ENCODE measurements at places on chromosomes 6 and 20. TPM values are rescaled to one million over a fixed set of nuclear protein-coding genes. Genes with fewer than 3 reads are reported as not detected.

GRCh38 chr6:75689576-75689975, 59.5 kb upstream of the MYO6 start:
- DNase-seq, result no peak

- no peak for DNase-seq
Measured at GRCh38 chr6:126064257-126064747, 78.0 kb downstream of the TRMT11 start.

- DNase-seq, result no peak
Measured at GRCh38 chr6:91088515-91088914, 501.6 kb upstream of the MAP3K7 start.

- DNase-seq, result no peak
Measured at GRCh38 chr20:10371467-10371866, 62.6 kb downstream of the MKKS start.

- no peak for DNase-seq
Measured at GRCh38 chr20:9130521-9130920, 61.6 kb downstream of the PLCB4 start.

GRCh38 chr6:47151232-47151898, 109.2 kb upstream of the ADGRF1 start:
- DNase-seq, result no peak

DNA sequence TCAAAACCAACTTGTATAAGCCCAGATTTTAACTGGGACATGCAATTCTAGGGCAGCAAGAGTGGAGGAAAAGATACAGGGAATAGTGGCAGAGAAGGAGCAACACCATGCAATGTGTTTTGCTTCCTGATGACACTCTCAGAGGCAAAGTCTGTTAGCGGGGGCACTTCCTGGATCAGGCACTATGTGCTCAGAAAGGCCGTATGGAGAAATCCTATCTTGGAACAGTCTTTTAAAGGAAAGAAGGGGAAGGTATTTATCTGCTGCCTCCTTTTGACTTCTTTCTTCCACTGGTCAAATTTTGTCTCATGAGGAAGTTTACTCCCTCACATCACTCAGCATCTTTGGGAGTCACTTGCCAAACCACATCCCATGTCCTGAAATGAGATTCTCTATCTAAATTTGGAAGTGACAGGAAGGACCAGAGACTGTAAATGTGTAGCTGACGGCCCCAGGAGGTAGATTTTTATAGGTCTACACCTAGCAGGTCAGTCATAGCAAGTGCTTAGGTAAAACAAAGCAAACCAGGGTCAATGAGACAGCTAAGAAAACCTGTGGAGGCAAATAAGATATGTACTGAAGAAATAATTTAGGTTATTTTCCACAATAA, 91.7 kb upstream of the ELOVL5 start:
- no peak for DNase-seq

DNA sequence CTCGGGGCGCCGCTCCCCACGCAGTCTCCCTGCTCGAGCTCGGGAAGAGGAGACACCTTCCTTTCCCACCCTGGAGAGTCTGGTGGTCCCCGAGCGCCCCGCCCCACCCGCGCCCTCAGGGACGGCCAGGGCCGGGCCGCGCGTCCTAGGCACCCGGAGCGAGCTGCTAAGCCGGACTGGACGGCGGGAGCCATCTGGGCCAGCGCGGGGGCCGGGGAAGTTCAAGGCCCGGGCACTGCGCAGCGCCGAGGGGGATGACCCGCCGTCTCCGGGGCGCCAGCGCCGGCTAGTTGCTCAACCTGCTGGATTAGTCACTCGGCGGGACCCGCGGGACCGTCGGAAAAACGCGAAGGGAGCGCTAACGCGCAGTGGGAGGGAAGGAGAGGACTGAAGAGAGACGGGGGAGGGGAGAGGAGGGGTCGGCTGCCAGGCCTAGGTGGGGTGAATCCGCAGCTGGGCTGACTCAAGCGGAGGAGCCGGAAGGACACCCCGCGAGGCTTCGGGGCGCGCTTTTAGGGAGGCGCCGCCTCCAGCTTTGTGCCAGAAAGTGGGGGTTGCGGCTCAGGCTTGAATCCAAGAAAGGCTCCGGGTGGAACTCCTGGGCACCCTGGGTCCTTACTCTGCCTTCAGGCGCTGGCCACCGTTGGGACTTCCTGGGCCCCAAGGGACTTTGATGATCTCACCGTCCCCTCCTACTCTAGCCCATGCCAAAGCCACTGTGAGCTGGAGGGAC, 75.7 kb upstream of the FOXP4 start:
- no peak for DNase-seq

- DNase-seq, result no peak
Measured at GRCh38 chr20:23404196-23404595, 17.1 kb downstream of the NAPB start.

DNA sequence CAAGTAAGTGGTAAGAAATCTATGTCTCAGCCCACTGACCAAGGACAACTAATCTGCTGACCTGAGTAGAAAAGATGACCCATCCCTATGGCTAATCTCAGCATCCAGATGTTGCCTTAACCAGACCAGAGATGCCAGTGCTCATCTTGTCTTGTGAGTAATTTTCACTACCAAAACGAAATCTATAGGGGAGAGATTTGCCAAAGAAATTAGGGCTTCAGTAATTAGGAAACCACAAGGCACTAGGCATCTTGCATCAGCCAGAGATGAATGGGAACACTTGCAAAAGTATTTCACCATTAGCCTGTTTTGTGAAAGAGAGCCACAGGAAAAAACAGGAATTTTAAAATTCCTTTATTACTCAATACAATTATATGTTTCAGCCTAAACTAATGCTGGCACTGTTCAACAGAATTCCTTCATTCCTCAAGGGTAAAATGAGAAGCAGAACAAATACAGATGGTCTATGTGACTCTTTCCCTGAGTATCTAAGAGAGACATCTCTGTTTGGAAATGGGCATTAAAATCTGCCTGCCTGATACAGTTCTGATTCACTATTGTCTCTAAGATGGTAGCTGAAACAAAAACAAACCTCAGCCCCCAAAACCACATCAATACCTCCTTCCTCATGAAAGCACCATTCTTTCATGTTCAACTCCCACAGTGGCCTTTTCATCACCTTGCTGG, 87.8 kb downstream of the GMDS start:
- DNase-seq, result no peak

GRCh38 chr6:701700-702479, 9.0 kb upstream of the EXOC2 start:
- DNase-seq, result no peak

ARMH2 gene
- total RNA-seq, result 3.0 TPM
